ENCODE measurements at places on chromosomes 6 and 20.

DNA sequence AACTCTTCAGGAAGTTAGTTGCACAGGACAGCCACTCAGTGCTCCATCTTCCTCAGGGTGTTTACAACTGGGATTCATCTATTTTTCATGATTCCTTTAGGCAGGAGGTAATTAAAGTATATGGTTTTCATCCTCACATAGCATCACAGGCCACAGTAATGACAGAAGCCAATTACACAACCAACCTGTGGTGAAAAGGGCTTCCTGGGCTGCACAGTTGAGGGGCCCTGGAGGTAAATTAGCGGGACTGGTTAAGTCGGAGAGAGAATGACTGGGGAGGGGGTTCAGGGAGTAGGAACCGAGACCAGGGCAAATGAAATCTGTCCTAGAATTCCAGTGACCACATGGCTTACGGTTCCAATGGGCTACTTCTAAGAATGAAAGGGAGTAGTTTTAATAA lies 37.0 kb downstream of the BAK1 start:
- DNase-seq: no peak
- H3K27ac ChIP-seq: no peak overlapping the region
- H3K4me3 ChIP-seq: no peak overlapping the region
- H3K4me1 ChIP-seq: peaks cover 3% of the 10 kb centered on the region

DNA sequence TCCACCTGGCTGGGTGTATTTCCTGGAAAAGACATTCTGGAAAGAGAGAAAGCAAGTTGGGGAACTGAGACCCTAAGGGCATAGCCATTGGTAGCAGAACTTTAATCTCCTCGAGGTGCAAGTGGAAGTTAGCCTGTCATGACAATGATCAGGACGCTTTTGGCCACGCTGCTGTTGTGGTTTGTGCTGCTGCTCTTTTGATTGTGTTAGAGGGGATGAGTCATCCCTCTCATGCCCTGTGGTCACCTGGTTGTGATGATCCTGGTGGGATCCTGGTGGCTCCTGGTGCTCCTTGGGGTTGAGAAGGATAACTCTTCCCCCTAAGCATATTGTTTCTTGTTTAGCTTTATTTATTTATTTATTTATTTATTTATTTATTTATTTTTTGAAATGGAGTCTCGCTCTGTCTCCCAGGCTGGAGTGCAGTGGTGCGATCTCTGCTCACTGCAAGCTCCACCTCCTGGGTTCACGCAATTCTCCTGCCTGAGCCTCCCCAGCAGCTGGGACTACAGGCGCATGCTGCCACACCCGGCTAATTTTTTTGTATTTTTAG lies 350.3 kb downstream of the KIF16B start:
- H3K27ac ChIP-seq: no peak overlapping the region
- H3K4me1 ChIP-seq: no peaks in the 10 kb centered on the region
- DNase-seq: no peak
- H3K4me3 ChIP-seq: no peak overlapping the region
- no peaks in the 10 kb centered on the region for H3K36me3 ChIP-seq
- H3K27me3 ChIP-seq: no peaks in the 10 kb centered on the region

- no peaks in the 10 kb centered on the region for H3K4me1 ChIP-seq
- no peaks in the 10 kb centered on the region for H3K27me3 ChIP-seq
- DNase-seq: peak; percentile 2
- H3K4me3 ChIP-seq: no peak overlapping the region
- no peaks in the 10 kb centered on the region for H3K36me3 ChIP-seq
- H3K27ac ChIP-seq: no peak overlapping the region
Observed at GRCh38 chr6:33672808-33673207, 38.7 kb downstream of the UQCC2 start.

GRCh38 chr6:54403096-54403495 lies 94.9 kb downstream of the TINAG start:
- H3K4me3 ChIP-seq: no peak overlapping the region
- no peak overlapping the region for H3K27ac ChIP-seq
- no peaks in the 10 kb centered on the region for H3K4me1 ChIP-seq
- H3K27me3 ChIP-seq: no peaks in the 10 kb centered on the region
- DNase-seq: no peak
- H3K36me3 ChIP-seq: no peaks in the 10 kb centered on the region

DNA sequence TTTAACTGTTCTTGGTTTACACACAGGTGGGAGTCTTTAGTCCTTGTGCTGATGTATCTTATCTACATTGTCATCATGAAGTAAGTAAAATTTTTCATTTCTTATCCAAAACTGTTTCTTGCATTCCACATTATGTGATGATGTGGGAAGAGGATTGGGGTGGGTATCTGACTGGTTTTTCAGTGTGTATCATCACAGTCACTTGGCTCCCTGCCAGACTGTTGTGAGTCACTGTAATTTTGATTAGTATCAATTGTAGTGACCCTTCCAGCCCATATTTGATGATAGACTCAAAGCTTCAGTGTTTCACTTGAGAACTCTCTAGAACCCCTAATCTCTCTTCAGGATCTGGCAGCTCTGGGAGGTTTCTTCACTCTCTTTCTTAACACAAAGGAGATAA lies 84.5 kb upstream of the RIN2 start:
- H3K27ac ChIP-seq: no peak overlapping the region
- peaks cover 26% of the 10 kb centered on the region for H3K4me1 ChIP-seq
- H3K36me3 ChIP-seq: no peaks in the 10 kb centered on the region
- no peak overlapping the region for H3K4me3 ChIP-seq
- H3K27me3 ChIP-seq: no peaks in the 10 kb centered on the region

DNA sequence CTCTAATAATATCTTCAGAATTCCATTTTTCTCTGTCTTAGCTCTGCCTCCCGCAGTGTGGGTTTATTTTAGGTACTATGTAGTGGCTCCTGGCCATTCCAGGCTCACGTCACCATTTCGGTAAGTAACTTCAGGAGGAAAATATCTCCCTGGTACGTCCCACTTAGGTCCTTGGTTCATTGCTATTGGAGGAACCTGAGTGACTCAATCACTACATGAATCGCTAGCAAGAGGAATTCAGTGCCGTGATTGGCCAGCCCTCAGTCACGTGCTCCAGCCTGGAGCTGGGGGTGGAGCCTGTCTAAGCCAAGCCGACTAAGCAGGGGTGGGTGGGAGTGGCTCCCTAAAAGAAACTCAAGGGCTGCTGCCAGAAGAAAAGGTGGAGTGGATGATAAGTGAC lies 67.3 kb upstream of the E2F3 start:
- H3K36me3 ChIP-seq: no peaks in the 10 kb centered on the region
- no peak overlapping the region for H3K27ac ChIP-seq
- no peak overlapping the region for H3K4me3 ChIP-seq

Data from CD14-positive monocyte (primary cell).